Activated T-helper 9 cell treated with anti-CD3 and anti-CD28 coated beads, Interleukin-2, amount 50 U/mL, for 16 hours (primary cell): ENCODE measurements at places on chromosomes 1 and 21.

GRCh38 chr1:112247036-112247597, 148.9 kb upstream of the CTTNBP2NL start:
- no peak for DNase-seq

DNA sequence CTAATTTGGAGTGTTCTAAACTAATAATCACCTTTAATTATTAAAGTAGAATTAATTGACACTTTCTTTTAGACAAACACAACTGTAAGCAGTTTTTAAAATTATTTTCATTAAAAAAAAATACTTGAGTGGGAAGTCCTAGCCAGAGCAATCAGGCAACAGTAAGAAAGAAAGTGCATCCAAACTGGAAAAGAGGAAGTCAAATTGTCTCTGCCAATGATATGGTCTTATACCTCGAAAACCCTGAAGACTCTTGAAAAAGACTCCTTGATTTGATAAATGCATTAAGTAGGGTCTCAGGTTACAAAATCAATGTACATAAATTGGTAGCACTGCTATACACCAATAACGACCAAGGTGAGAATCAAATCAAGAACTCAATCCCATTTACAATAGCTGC, 83.0 kb upstream of the GADD45A start:
- no peak for DNase-seq

- no peak for DNase-seq
Observed at GRCh38 chr1:53902235-53903138, 8.5 kb downstream of the DIO1 start.

GRCh38 chr1:180912801-180913565, at the start of gene KIAA1614:
Gene KIAA1614 (plus strand): TSS chr1:180912897. CDS start chr1:180913244, 347 bp downstream.
- no peak for DNase-seq

- DNase-seq, result no peak
Observed at GRCh38 chr1:200373811-200374231, 36.0 kb downstream of the ZNF281 start.
